Left forelimb (tissue), 1 donor: ENCODE measurements at places on chromosomes 12 and 14.

GRCh38 chr12:21627924-21628323 lies 23.3 kb upstream of the GYS2 start:
- no peak for DNase-seq

DNA sequence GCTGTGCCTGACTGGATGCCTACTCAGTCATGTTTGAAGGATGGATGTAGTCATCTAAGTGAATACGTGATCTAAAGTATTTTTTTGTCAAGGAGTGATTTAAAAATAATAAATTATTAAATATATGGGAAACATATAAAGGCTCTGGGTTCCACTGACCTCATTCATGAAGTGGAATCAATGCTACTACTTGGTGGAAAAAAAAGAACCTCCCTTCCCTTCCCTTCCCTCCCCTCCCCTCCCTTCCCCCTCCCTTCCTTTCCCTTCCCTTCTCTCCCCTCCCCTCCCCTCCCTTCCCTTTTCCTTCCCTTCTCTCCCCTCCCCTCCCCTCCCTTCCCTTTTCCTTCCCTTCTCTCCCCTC lies 162.7 kb downstream of the ESRRB start:
- DNase-seq, result no peak

GRCh38 chr14:99345472-99345871 lies 73.5 kb upstream of the BCL11B start:
- DNase-seq, result no peak

DNA sequence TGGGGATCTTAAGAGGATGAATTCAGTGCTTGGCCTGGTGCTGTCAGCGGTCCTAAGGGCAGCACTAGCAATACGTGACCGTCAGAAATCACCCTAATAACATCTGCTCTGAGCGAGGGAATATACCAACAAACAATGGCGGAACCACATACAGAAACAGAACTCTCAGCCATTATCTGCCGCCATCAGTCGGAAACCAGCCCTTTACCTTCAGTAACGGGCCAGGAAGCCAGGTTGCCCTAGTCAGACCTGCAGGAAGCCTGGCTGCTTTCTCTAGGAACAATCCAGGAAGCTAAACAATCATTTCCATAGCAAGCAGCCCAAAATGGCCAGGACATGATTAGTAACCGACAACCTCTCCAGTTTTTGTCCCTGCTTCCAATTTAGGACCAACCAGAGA lies 5.6 kb downstream of the CDCA4 start:
- DNase-seq, result no peak

DNA sequence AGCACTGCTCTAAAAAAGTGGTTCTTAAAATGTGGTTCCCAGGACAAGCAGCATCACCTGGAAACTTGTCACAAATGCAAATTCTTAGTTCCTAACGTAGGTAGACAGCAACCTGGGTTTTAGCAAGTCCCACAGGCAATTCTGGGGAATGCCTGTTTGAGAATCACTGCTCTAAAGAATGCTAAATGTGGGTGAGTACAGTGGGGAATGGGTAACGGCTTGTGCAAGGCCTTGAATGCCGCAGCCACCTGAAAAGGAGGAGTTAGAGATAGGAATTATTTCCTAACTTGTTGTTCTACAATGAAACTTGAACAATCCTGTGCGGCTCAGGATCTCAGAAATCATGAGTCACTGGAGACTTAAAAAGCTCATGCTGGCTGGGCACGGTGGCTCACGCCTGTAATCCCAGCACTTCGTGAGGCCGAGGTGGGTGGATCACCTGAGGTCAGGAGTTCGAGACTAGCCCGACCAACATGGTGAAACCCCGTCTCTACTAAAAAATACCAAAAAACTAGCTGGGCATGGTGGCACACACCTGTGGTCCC lies 34.9 kb downstream of the GNS start:
- DNase-seq, result no peak

DNA sequence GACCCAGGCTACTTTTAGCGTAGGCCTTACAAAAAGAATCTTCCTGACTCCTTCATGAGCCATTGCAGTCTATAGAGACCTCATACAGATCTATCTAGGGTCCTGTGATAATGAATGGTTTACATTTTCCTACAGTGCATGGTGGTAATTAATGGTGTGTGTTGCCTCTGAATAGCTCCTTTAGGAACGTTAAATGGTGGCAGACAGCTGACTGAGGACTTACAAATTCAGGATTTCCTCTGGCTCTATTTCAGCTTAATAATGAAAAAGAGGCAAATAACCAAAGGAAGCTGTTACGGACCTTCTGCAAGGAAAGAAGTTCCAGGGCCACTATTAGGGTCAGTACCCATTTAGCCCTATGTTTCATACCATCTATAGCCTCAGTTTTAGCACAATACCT lies 5.1 kb downstream of the IKBIP start:
- DNase-seq, result no peak

DNA sequence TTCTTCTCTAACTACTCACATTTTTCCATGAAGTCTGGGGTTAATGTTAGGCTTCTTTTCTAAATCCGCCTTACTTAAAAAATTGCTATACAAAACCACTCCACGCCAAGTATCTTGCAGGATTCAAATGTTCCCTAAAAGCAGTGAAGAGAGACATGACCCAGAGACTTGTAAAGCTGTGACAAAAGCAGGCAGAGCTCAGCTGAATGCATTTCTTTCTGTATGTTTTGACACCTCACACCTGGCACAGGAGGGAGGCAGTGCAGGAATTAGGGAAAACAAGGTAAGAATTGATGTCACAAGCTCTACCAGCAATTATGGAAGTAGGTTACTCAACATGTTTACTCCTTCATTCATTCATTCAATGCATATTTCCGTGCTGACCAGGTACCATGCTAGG lies 295.0 kb downstream of the RPAP3 start:
- DNase-seq, result no peak

DNA sequence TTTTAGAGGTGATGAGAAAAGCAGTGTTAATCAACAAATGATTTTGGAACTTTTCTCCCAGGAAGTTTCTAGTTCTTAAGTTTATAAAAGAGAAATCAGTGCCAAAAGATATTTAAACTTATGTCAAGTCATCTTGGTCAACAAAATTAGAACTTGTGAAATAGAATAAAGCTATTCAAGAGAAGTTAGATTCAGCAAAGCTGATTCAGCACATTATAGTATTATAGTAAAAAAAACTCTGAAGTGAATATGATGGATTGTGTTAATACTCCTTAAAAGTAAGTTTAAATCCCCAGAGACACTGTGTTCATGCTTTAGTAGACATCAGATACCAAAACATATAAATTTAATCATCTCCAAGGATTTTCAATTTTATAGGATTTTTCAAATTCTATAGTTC lies 210.2 kb upstream of the RPL10L start:
- DNase-seq, result no peak

DNA sequence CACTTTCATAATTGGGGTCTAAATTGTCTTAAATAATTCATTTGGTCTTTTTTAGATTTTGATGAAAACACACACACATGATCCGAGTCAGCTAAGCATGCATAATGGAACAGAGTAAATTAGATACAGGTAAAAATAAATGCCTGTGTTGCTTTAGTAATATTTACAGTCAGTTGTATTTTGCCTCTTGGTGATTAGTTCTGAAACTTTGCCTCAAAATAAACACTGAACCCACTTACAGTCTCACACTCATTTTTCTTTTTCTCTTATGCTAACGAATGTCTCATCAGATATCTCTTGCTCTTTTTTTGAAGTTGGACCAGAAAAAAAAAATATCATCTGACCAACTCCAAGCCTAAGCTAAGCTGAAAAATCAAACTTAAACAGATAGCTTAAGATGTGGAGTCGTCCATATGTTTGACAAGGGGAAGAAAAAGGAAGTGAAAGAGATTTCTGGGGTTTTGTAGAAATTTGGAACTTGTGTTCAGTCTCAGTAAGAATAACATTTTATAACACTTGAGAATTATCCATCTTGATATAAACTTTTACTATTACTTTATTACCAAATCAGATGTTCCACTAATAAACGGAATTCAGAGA lies 592.5 kb downstream of the RPL10L start:
- no peak for DNase-seq
